Trophoblast cell (in vitro differentiated cells and primary cell): ENCODE measurements at places on chromosomes 3 and 15.

DNA sequence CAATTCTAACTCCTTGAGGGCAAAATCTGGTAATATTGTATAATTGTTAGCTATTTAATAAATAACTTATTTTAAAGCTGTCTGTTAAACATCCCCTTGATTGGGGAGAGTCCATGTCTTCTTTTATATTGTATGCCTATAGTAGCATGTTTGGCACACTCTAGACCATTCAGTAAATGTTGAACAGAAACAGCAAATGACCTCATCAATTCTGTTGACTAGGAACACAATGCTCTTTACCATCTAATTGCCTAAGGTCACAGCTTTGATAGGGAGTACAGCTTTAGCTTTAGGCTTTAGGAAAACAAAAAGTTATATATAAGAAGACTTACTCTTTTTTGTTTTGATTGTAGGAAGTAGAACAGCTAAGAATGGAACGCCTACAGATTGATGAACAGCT lies 27.0 kb downstream of the DNAJC19 start:
- no peaks in the 10 kb centered on the region for H3K27me3 ChIP-seq
- no peak for DNase-seq
- H3K4me3 ChIP-seq: no peak overlapping the region
- H3K27ac ChIP-seq: no peak overlapping the region
- peaks cover 11% of the 10 kb centered on the region for H3K36me3 ChIP-seq

- no peak for DNase-seq
- peaks cover 4% of the 10 kb centered on the region for H3K4me1 ChIP-seq
- H3K4me3 ChIP-seq: no peak overlapping the region
- H3K27me3 ChIP-seq: no peaks in the 10 kb centered on the region
Measured at GRCh38 chr15:67806536-67806935, 18.8 kb upstream of the SKOR1 start.

- no peak overlapping the region for H3K27ac ChIP-seq
- H3K4me1 ChIP-seq: no peaks in the 10 kb centered on the region
- no peaks in the 10 kb centered on the region for H3K27me3 ChIP-seq
- peak overlapping the region; percentile 70 for H3K4me3 ChIP-seq
- no peaks in the 10 kb centered on the region for H3K36me3 ChIP-seq
Measured at GRCh38 chr3:107928084-107928445, 162.8 kb downstream of the CD47 start.

GRCh38 chr15:29682781-29683180 lies 139.5 kb downstream of the TJP1 start:
- no peaks in the 10 kb centered on the region for H3K4me1 ChIP-seq
- no peak overlapping the region for H3K27ac ChIP-seq
- no peak overlapping the region for H3K4me3 ChIP-seq
- DNase-seq: no peak

GRCh38 chr3:186949281-186949982 lies 19.1 kb downstream of the ST6GAL1 start:
- H3K27me3 ChIP-seq: no peaks in the 10 kb centered on the region
- no peak overlapping the region for H3K4me3 ChIP-seq
- H3K36me3 ChIP-seq: no peaks in the 10 kb centered on the region
- peaks cover 22% of the 10 kb centered on the region for H3K4me1 ChIP-seq
- DNase-seq: peak; percentile 82
- no peak overlapping the region for H3K27ac ChIP-seq

GRCh38 chr3:193530231-193531165 lies 24.2 kb downstream of the ATP13A4 start:
- no peak overlapping the region for H3K4me3 ChIP-seq
- H3K27ac ChIP-seq: no peak overlapping the region
- no peaks in the 10 kb centered on the region for H3K27me3 ChIP-seq
- H3K4me1 ChIP-seq: no peaks in the 10 kb centered on the region
- H3K36me3 ChIP-seq: no peaks in the 10 kb centered on the region

DNA sequence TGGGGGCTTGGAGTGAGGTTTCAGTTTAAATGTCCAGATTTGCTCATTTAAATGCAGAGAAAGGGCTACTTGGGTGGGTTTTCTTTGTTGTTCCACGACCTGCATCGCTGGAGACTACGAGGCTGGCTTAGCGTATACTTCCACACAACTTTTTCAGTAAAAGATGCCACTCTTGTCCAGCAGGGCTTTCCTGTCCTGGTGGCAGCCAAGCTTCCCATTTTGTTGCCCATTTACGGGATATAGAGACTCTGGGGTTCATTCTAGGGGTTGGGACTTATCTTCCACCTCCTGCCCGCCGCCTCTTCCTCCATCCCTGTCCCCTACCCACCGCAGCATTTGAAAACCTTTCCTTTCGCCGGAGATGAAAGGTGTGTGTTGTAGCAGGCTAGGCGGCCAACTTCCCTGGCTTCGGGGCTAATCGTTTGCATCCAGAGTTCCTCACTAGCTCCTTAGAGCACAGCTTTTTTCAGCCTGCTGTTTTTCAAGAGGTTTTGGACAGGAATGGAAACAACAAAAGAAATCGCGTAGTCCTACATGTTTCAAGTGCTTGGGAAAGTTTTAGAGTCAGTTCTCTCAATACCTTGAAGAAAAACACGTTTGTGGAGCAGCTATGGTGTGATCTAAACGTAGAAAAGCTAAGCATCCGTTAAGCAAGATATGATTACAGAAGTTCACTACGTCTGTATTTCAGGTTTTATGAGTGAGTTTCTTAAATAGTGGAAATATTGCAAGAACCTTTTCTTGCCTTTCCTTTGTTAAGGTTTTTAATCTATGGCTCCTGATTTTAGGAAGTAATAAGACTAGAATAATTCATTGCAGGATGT lies 843 bp downstream of the CHRNA5 start:
- peak; percentile 53 for DNase-seq
- H3K4me3 ChIP-seq: peak overlapping the region; percentile 22
- no peaks in the 10 kb centered on the region for H3K27me3 ChIP-seq
- peaks cover 9% of the 10 kb centered on the region for H3K4me1 ChIP-seq

- H3K4me3 ChIP-seq: no peak overlapping the region
- H3K4me1 ChIP-seq: peaks cover 9% of the 10 kb centered on the region
Measured at GRCh38 chr3:24451461-24452099, 43.1 kb downstream of the THRB start.

DNA sequence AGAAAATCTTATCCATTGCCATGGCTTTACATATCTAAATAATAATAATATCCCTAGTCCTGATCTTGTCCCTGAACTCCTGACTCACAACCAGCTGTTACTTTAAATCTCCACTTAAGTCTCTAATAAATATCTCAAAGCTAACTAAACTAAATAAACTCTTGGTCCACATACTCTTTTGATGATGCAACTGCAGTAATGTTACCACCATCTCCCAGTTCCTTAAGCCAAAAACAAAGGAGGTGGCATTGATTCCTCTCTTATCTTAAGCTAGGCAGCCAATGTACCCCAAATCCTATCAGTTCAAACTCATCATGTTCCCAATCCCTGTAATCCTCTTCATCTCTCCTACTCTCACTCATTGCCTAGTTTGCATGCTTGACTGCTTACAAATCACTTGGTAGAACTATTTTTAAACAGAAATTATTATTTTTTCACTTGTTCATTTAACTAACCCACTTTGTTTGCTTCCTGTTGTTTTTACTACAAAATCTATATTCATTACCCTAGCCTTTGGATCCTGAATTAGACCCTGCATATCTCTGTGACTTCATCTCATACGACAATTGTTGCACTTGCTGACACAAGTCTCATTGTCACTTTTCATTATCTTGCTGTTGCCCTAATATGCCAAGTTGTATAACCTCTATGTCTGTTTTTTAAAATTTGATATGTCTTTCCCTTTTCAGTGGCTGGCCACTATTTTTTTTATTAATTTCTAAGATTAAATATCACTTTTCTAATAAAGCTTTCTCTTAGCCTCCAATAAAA lies 462.2 kb downstream of the ZPLD1 start:
- H3K4me3 ChIP-seq: no peak overlapping the region
- no peak overlapping the region for H3K27ac ChIP-seq
- H3K27me3 ChIP-seq: no peaks in the 10 kb centered on the region
- no peaks in the 10 kb centered on the region for H3K36me3 ChIP-seq
- no peaks in the 10 kb centered on the region for H3K4me1 ChIP-seq
- no peak for DNase-seq

DNA sequence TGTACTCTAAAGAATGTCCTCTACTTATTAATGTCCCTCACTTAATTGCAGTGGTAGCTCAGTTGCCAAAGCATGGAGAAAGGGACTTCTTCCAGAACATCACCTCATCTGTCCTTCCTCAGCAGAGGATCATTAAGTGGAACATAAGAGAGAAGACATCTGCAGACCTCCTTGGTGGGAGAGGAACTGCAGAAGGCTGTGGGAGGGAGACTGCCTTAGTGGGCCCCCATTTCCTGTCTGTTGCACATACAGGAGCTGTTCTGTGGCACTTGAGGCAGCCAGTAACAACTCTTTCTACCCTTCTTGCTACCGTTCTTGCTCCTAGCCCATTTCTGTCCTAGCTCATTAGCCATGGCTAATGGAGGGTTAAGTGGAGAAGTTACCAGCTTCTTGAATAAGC lies 33.6 kb downstream of the HPS3 start:
- no peaks in the 10 kb centered on the region for H3K4me1 ChIP-seq
- peaks cover 4% of the 10 kb centered on the region for H3K36me3 ChIP-seq
- H3K4me3 ChIP-seq: no peak overlapping the region
- H3K27me3 ChIP-seq: no peaks in the 10 kb centered on the region
- H3K27ac ChIP-seq: no peak overlapping the region

DNA sequence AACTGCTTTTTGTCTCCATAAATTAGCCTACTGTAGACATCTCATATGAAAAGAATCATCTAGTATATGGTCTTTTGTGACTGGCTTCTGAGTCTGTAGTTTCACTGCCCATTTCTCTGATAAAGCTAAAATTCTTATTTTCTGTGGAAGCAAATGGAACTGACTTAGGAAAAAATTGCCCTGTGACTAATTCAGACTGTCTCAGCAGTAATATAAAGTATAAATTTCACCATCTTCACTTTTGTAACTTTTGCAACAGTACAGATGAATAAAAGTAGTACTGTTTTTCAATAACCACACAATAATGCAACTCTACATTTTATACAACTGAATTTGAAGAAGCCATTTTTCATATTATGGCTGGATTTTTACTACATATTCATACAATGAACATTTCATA lies 104.1 kb downstream of the TBC1D5 start:
- no peak overlapping the region for H3K27ac ChIP-seq
- H3K4me3 ChIP-seq: no peak overlapping the region
- H3K36me3 ChIP-seq: no peaks in the 10 kb centered on the region
- no peak for DNase-seq
- H3K4me1 ChIP-seq: peaks cover 2% of the 10 kb centered on the region

GRCh38 chr3:195467641-195468390 lies 25.0 kb upstream of the ACAP2 start:
- no peaks in the 10 kb centered on the region for H3K4me1 ChIP-seq
- H3K4me3 ChIP-seq: no peak overlapping the region
- DNase-seq: peak; percentile 69
- H3K36me3 ChIP-seq: no peaks in the 10 kb centered on the region

DNA sequence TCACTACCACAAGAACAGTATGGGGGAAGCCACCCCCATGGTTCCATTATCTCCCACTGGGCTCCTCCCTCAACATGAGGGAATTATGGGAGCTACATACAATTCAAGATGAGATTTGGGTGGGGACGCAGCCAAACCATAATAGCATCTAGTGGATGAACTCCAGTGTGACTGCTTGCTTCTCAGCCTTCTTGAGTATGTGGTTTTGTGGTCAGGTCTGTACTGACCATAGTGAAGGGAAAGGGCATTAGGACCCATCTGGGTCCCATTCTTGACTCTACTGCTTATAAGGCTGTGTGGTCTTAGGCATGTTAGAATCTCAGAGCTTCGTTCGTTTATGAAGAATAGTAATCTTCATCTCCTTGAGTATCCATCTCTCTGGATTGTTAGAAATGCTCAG lies 81.4 kb downstream of the CGNL1 start:
- peaks cover 17% of the 10 kb centered on the region for H3K4me1 ChIP-seq
- no peak overlapping the region for H3K27ac ChIP-seq
- no peaks in the 10 kb centered on the region for H3K27me3 ChIP-seq
- peaks cover 6% of the 10 kb centered on the region for H3K36me3 ChIP-seq

GRCh38 chr3:125594125-125594524 lies 1.2 kb downstream of the OSBPL11 start:
- DNase-seq: peak; percentile 93
- H3K36me3 ChIP-seq: no peaks in the 10 kb centered on the region
- peaks cover 4% of the 10 kb centered on the region for H3K4me1 ChIP-seq
- peak overlapping the region; percentile 93 for H3K27ac ChIP-seq
- no peaks in the 10 kb centered on the region for H3K27me3 ChIP-seq

GRCh38 chr15:90191794-90192509 lies 9.2 kb upstream of the SEMA4B start:
- H3K4me1 ChIP-seq: no peaks in the 10 kb centered on the region
- no peak for DNase-seq
- no peaks in the 10 kb centered on the region for H3K36me3 ChIP-seq
- H3K4me3 ChIP-seq: no peak overlapping the region

DNA sequence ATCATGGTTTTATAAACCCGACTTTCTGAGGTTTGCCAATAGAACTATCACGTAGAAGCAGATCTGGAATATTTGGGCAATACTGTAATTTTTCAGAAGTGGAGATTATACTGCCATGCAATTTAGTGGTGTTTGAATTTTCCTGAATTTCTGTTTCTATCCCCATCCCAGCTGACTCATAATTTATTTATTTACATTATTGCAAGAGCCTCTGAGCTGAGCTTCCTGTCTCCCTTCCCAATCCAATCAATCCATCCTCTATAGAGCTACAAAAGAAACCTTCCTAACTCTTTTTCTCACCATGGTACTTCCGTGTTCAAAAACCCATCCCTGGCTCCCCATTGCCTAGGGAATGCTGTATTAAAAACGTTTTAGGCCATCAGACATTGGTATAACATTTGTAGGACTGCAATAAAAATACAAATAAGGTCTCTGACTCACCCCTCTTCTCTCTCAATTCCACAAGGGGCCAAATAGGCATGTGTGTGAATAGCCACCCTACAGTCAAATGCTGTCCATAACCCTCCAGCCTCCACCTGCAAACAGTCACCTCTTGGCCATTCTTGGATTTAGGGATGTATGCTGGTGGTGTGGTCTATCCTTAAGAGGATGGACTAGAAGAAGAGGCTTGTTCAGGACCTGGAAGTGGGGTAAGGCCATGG lies 190.7 kb downstream of the CD47 start:
- no peaks in the 10 kb centered on the region for H3K4me1 ChIP-seq
- H3K27ac ChIP-seq: no peak overlapping the region
- no peak for DNase-seq
- H3K4me3 ChIP-seq: no peak overlapping the region
